ENCODE measurements at places on chromosomes 3 and 15.
A peak's percentile ranks its signal among the peaks of the same experiment; 100 is the strongest.

DNA sequence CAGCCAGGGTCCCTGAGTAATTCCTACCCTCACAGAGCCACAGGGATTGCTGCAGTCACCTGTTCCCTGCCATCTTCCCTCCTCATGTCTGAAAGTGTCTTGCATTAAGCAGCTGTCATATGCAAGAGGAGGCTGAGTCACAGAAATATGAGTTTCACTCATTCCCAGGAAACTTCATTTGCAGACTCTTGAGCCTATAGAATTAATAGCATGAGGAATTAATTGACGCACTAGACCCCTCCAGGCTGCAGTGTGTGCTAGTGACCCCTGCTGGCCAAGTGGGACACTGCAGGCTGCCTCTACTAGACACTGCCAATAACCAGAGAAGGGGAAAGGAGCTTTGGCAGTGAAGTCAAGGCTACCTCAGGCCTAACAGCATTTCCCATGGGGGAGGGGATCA, 50.6 kb upstream of the SLC6A1 start:
- DNase-seq, result no peak

GRCh38 chr15:36465304-36465703, 114.1 kb upstream of the CDIN1 start:
- no peak for DNase-seq

- DNase-seq, result no peak
Measured at GRCh38 chr3:18223974-18224373, 201.2 kb downstream of the SATB1 start.

DNA sequence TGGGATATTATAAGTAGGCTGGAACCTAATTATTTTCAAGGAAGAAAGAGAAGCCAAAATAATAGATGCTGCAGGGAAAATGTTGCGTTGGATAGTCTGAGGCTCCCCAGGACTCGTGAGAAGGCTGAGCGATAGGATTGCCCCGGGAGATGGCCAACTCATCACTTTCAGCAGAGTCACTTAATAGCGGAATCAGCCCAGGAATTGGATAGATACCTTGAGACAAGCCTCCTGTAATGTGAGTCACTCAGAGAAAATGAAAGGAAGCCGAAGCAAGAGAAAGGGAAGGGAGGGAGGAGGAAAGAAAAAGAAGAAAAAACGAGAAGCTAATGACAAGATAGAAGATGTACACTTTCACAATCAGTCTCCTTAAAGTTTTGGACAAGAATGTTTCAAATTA, 94.3 kb downstream of the SQOR start:
- DNase-seq, result no peak

GRCh38 chr3:190180268-190180667, 59.6 kb upstream of the P3H2 start:
- DNase-seq, result no peak

GRCh38 chr15:40150163-40150925, 10.5 kb upstream of the BUB1B start:
- DNase-seq, result no peak

- no peak for DNase-seq
Measured at GRCh38 chr3:59512066-59512465, 462.2 kb upstream of the CFAP20DC start.

DNA sequence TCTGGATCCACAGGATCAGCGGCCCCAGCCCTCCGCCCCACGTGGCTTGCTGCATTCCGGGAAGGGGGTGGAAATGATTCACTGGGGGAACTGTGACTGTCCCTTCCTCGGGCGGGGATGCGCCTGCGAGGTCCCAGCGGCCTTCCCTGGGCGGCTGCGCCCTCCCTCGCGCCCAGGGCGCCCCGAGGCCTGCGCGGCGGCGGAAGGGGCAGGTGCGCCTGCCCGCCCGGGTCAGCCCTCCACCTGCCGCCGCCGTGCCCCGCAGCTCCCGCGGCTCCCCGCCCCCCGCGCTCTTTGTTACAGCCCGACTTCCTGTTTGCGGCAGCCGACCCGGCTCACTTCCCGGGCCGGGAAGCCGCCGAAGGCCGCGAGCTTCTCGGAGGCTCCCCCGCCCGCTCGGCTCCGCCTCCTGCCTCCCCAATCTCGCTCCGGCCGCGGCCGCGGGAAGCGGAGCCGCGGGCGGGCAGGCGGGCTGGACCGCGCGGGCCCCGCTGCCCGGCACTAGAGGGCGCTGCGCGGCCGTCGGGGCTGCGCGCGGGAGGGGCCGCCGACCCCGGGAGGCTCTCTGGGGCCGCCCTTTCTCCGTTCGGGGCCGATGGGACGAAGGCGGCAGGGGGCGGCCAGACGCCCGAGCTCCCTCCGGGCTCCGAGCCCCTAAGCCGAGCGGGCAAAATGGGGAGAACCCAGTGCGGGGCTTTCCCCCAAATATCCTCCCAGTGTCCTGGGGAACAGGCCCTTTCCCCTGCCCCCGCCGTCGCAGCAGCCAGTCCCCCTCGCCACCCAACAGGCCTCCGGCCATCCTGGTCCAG, 11.5 kb upstream of the CHAC1 start:
- DNase-seq, result peak; percentile 68

DNA sequence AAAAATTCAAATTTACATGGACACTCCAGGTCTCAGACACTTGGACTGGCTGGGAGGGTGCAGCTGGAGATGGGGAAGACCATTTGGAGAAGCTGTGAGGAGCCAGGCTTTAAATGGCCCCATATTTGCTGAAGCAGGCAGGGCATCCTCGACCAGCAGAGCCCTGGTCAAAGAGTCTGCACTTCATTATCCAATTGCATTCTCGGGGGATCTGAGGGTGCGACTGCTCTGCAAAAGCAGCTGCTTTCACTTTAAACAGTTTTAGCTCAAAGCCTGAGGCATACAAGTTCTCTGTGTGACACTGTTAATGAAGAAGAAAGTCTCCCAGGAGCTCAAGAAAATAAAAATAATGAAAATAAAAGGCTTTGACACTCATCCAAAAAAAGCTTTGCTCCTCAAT, 98.0 kb upstream of the SLC25A36 start:
- no peak for DNase-seq

- DNase-seq, result no peak
Measured at GRCh38 chr15:70406617-70407335, 309.1 kb upstream of the TLE3 start.

GRCh38 chr3:172814738-172815137, 64.2 kb downstream of the ECT2 start:
- DNase-seq, result no peak

GRCh38 chr15:48800811-48801455, 9.9 kb downstream of the CEP152 start:
- no peak for DNase-seq

DNA sequence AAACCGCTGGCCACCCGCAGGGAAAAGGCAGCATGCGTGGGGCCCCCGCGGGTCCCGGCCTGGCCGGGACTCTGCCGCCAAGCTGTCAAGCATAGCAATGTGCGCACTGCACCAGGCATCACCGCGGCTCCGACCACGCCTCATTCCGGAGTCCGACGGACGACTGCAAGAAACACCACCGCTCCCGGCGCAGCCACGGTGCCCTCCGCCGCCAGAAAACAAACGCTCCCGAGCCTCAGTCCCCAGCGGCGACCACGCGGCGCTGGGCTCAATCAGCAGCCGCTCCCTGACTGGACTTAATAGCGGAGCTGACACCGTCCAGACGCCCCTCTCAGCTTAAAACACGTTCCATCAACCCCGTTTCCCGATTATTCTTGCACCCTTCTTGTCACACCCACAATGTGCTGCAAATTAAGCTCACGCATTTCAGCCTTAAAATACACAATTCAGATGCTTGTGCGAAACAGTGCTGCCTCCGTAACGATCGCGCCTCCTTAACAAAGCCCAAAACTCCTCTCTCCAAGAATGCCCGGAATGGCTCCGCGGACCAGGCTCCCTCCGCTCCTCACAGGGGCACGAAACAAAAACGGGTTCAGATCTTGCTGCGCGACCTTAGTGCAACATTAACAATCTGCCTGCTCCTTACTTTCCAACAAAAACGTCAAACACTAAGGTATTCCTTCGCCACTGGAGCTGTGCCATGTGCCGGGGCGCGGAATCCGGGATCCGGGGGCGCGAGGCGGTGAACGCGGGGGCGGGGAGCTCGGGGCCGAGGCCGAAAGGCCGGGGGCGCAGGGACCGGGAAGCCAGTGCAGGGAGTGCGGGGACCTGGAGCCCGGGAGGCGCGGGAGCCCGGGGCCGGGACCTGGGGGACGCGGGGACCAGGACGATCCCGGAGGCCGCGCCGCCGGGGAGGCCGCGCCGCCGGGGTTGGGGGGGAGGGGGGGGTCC, 655 bp downstream of the CYFIP1 start:
- peak; percentile 41 for DNase-seq

DNA sequence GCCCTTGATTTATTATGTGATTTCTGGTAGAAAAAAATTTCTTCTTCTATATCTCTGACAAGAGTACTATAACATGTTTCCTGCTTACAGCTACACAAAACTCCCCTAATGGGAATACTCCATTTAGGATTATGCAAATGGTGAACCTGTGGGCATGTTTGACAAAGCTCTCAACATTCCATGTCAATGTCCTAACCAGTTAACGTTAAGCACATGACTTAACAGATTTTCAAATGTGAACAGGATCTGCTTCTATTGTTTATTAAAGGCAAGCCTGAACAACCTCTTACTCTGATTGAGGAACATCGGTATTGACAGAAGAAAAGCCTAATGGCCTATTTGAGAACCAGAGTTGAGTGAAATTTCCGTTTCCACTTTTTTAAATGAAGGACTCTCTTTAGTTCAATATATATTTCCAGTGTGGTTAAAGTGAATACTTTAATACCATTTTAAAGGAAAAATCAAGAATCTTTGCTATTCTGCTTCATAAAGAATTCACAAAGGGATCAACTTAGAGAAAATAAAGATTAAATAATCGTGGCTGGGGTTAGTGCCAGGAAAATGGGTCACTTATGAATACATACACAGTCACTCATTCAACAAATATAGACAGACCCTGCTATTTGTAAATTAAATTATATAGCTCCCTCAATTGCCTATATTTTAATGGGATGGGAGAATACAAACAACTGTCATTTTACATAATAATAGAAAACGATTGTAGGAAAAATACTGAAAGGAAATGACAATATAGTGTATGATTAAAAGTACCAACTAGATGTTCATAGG, 300.3 kb upstream of the CBLB start:
- no peak for DNase-seq

- DNase-seq, result no peak
Measured at GRCh38 chr3:177525987-177526712, 328.9 kb upstream of the TBL1XR1 start.

DNA sequence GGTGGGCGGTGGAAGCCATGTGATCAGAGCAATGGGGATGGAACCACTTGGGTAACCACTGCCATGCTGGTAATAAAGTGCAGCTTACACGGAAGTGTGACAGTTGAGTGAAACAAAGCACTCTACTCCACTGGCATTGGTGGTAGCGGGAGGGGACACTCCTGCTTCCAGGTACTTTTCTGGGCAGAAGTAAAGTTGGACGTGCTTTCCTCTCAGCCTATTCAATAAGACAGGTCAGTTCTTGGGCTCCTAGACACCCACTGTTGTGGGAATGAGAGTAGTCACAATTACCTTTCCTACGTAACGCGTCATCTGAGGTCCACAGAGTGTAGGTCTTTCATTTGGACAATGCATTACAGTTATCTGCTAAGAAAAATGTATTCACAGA, 51.7 kb upstream of the CHD2 start:
- DNase-seq, result no peak

DNA sequence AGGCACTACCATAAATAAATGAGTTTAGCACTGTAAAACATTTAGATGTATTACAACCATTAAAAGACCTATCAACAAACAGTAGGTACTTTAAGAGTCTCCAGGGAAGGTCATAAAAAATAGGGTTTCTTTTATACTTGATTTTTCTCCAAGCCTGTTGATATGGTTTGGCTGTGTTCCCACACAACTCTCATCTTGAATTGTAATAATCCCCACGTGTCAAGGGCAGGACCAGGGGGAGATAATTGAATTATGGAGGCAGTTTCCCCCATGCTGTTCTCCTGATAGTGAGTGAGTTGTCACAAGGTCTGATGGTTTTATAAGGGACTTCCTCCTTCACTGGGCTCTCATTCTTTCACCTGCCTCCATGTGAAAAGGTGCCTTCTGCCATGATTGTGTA, 468.9 kb upstream of the UBE2E2 start:
- no peak for DNase-seq

GRCh38 chr3:193971261-193971751, 164.6 kb upstream of the HES1 start:
- DNase-seq, result no peak

GRCh38 chr3:32837789-32838188, 20.0 kb downstream of the TRIM71 start:
- DNase-seq, result no peak

DNA sequence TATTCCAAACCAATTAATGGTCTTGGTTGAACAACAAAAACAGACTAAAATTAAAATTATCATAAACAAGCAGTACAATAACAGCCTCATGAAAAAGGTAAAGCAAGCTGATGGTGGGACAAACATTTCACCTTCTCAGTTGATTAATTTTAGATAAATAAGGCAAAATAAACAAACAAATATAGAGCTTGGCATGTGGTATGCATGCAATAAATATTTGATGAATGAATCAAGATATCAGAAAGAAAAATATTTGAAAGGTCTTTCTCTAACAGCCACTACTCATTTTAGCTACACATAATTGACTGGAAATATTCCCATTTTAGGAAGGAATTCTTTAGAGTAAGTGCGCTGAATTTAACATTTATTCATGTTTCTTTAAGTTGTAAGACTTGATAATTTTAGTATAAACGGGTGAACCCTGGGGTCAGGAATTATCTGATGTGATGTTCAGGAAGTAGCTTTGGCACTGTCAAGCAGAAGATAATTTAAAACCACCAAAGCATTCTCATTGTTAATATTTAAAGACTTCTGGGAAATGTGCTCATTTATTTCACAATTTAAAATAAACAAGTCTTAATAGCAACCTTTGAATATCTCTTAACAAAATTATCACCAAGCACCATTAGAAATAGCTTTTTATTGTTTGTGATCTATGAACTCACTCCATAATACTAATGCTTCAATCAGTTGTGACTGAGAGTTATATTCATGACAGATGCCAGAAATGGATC, 372.3 kb upstream of the TGFBR2 start:
- DNase-seq, result no peak

- DNase-seq, result no peak
Measured at GRCh38 chr3:107663266-107663665, 140.5 kb downstream of the BBX start.

- DNase-seq, result no peak
Measured at GRCh38 chr3:158742871-158743663, 10.8 kb upstream of the RARRES1 start.

GRCh38 chr3:167487556-167487955, 13.7 kb upstream of the SERPINI2 start:
- no peak for DNase-seq

DNA sequence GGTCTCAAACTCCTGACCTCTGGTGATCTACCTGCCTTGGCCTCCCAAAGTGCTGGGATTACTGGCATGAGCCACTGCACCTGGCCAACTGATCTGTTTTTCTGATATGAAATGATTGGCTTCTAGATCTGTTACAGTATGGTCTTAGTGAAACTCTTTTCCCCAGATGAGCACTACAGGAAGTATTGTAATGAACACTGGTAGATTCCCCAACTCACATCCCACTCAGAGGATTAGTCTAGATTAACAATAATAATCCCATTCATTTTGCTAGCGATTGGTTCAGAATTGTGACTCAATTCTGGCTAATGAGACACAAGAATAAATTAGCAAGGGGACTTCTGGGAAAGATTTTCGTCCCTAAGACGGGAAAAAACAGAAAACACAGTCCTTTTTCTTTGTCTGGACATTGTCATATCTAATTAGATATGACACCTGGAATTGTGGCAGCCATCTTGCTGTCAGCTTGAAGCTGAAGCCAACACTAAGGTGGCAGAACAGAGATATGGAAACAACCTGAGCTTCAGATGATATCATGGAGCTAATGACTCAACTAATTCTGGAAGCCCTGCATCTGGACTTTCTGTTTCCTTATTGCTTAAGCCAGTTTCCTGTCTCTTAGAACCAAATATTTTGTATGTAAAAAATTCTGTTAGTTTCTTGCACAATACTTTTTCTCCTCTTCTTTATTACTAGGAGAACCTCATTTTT, 17.4 kb upstream of the NPTN start:
- DNase-seq, result no peak

Measured in stimulated activated CD4-positive, alpha-beta T cell treated with anti-CD3 and anti-CD28 coated beads, TNF-alpha, amount 100 ng/mL, for 24 hours (primary cell).